ENCODE measurements at places on chromosomes 2 and 18.
A peak's percentile ranks its signal among the peaks of the same experiment; 100 is the strongest.

DNA sequence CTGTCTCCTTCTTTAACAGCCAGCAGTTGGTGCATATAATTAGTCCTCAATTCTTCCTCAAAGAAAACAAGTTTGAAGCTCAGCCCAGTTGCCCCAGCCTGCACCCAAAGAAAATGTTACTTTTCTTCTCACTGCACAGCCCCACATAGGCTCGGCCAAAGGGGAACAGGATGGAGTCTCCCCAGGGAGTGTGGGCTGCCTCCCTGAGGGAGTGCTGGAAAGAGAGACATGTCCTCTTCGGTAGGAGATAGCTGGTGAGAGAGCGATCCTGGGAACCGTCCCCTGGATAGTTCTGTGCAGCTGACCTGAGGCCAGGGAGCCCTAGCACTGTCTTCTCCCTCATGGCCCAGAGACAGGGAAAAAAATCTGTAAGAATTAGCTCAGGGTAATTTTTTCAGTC lies 37.9 kb upstream of the CD207 start:
- DNase-seq: no peak

GRCh38 chr2:66237803-66238379 lies 197.0 kb upstream of the MEIS1 start:
- peak; percentile 34 for DNase-seq

- no peak for DNase-seq
Observed at GRCh38 chr2:201618744-201619662, 24.3 kb downstream of the TMEM237 start.

DNA sequence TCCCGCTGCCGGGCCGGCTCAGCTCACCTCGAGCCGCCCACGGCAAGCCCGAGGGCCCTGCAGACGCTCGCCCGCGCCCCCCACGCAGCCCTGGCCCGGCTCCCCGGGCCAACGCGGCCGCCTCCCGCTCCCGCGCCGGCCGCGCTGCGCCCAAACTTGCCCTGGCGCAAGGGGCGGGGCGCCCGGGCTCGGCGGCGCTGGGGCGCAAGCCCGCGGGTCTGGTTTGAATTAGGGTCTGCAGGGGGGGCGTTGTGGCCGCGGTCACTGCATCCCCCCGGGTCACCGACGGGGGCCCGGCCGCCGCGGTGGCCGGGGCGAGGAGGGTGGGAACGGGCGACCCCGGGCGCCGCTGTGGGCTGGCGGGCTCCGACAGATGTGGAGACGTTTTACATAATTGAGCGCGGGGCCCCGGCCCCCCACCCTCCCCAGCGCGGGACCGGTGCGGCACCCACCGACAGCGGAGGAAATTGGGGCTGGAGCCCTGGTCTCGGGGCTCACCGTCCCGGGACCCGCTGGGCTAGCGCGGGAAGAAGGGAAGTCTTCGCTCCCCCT lies 690 bp downstream of the SDC1 start:
- no peak for DNase-seq

- peak; percentile 35 for DNase-seq
Observed at GRCh38 chr2:71130905-71131244, 441 bp downstream of the MPHOSPH10 start.

GRCh38 chr2:130336877-130337734 lies 5.6 kb upstream of the IMP4 start:
- no peak for DNase-seq

DNA sequence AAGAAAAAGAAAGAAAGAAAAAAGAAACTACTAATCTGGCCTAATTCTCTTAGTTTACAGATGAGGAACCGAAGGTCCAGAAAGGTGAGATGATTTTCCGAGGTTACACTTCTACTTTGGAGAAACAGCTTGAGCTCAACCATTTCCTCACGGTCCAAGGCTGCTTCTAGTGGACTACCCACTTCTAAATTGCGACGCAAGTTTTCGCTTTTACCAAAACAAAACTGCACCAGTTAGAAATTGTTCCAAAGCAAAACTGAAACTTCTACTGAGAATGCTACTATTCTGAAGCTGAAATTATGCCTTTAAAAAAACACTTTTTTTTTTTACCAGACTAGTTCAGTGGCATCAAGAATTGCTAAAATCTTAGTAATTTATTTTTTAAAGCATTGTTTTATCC lies 101.6 kb downstream of the INO80D start:
- DNase-seq: no peak

DNA sequence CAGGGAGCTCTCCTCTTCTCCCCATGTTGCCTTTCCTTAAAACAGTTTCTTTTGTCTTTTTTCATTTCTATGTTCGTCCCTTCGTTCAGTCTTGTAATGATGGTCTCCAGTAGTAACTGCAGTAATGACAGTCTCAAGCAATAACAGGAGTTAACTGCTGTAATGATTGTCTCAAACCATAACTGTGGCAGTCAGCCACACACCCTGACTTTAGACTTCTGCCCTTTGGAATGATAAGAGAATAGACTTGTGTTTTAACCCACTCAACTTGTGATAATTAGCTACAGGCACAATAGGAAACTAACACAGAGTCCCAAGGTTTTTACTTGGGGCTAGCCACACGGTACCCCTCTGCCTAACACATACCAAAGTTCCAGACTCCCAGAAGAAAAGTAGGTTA lies 12.1 kb downstream of the TMEM131 start:
- DNase-seq: no peak

GRCh38 chr2:46531863-46532262 lies 52.5 kb downstream of the TMEM247 start:
- DNase-seq: no peak

- peak; percentile 3 for DNase-seq
Observed at GRCh38 chr2:166516712-166517303, 22.8 kb upstream of the SCN7A start.

DNA sequence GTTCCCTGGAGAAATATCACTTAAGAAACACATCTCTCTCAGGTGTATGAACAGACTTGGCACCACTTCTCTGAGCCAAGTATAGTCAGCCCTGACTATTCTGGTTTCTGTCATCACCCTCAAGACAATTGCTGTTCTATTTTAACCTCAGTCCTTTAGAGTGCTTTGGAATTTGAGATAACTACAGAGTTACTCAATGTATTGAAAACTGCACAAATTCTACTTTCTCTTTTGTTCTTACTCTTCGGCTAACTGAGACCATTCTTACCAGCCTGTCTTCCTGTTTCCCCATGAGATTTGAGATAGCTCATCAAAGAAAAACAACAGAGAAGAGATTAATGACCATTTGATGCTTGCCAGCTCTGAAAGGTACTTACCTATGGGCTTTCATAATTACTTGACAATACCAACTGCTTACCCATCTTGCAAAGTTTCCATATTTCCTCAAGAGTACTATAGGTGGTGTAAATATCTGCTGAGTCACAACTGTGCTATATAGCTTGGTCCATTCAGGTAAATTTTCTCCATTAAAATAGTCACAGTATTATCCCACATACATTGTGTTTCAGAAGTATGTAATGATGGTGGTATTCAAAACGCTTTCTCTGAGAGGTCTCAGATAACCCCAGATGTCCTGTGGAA lies 467.5 kb upstream of the CHST9 start:
- no peak for DNase-seq

GRCh38 chr2:241952816-241953215 lies 83.3 kb downstream of the RTP5 start:
- no peak for DNase-seq

DNA sequence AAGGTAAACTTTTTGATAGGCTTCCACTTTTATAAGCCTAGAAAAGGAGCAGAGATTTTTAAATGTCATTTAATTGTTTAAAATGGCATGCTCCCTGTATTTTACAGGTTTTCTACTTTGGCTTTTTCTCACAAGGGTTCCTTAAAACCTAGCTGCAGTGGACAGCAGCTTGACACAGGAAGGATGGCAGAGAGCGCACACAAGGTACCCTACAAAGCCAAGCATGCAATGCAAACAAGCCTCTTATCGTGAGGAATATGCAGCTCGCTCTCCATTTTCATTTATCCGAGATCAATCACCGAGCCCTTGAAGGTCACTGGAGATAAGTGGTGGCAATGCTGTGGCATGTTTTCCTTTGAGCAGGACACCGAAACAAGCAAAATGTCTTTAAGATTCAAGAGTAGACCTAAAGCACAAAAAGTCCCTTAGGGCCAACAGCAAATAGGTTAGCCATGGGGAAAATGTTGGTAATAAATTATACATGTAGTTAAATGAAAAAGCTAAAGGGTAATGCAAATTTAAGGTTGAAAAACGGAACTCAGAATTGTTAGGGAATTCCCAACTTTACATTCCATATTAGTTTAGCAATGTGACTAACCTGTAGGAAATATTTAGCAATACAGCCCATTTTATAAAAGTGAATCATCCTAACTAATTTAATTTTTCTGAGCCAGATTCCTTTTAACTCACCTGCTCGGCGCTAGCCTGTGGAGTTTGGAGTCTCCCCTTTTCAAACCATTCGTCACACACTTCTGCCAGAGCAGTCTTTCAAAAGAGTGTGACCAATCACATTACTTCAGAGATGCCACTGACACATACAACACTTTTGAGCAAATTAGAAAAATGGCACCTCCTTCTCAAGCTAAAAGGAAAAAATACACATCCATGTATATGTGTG lies 337.9 kb upstream of the PKDCC start:
- no peak for DNase-seq

GRCh38 chr2:174599310-174599921 lies 1.8 kb upstream of the WIPF1 start:
- no peak for DNase-seq

- DNase-seq: no peak
Observed at GRCh38 chr2:59249441-59250306, 1008.5 kb upstream of the FANCL start.

GRCh38 chr2:101223814-101224231 lies 28.9 kb upstream of the CNOT11 start:
- peak; percentile 63 for DNase-seq

DNA sequence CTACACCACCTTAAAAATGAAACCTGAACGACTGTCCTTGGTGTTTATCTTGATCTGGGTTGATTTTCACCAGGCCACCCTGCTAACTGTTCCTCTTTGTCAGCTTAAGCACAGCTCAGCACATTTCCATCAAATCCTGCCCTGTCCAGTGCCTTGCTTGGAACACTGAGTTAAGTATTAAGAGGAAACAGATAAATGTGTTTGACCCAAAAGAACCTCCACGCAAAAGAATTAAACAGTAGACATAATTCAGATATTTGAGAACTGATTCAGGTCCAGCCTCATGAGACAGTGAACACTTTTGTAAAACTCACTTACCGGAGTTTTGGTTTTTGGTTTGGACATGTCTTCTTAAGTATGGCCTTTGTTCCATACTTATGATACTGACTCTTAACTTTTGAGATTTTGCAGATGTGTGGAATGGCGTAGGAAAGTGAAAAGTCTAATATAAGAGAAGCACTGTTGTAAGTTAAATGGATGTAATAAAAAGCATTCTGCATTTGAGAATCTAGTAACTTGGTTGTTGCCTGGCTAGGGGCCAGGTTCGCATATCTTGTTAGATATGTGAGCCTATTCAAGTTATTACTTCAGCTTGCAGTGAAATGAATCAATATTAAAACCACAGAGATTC lies 88.9 kb upstream of the SERPINE2 start:
- DNase-seq: no peak
